ENCODE measurements at places on chromosomes 12 and 14.
A peak's percentile ranks its signal among the peaks of the same experiment; 100 is the strongest.

DNA sequence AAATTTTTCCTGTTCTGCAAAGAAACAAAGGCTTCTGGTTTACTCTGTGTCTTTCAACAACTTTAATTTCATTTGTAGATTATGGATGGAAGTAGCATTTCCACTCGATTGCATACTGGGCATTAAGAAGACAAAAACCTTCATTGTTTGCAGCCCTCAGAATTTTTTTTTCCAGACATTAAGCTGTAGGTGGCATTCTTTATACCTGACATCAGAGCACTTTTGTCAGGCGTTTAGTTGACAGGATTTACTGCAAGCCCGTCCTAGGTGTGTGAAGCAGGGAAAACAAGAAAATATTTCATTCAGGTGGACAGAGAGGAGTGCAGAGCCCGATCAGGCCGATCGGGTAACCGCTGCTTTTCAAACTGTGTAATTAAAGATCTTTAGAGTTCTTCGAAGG, 107.5 kb downstream of the TMEM260 start:
- DNase-seq = no peak

DNA sequence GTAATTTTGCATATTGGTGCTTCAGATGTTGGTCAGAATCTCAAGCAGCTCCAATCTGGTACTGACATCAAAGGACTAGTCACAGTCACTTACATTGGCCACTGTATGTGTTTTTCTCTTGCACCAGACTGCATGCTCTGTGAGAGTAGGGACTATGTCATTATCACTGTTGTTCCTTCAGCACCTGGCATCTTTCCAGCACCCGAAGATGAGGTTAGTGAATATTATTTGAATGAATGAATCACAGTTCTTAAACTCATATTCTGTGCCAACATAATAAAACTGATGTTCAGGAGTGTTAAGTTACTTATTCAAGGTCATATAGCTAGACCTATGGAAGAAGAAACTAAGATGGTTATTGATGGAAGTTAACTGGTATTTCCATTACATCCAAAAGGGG, 204.5 kb upstream of the TBX3 start:
- DNase-seq = no peak

GRCh38 chr14:73471582-73472184, 13.3 kb upstream of the NUMB start:
- DNase-seq = no peak

DNA sequence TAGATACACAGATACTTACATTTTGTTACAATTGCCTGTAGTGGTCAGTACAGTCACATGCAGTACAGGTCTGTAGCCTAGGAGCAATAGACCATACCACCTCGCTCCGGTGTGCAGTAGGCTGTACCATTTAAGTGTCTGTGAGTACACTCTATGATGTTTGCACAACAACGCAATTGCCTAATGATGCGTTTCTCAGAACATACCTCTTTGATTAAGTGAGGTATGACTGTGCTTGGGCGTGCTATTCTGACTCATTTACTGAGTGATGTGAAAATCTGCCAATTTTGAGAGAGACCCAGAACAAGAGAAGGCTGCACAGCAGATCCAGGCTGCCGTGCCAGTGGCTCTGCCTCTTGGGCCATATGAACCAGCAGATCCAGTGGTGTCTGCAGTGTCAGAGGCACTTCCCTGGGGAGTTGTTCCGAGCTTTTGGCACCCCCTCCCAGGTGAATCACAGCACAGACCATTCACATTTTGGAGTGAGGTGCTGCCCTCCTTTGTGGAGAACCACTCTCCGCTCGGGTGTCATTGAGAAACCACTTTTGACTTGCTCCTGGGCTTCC, 20.4 kb downstream of the DLK1 start:
- DNase-seq = peak; percentile 20

DNA sequence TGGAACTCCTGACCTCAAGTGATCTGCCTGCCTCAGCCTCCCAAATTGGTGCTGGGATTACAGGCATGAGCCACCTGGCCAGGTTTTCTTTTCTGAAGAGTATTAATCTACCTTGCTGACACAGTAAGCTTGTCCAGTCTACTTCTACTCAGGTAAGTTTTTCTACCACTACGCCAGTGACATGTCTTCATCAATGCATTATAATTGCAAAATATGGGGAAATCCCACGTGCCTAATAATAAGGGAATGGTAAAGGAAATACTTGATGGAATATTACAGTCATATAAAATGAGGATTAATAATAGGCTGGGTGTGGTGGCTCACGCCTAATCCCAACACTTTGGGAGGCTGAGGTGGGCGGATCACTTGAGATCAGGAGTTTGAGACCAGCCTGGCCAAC, 62.3 kb downstream of the RAB35 start:
- DNase-seq = no peak

All from activated CD4-positive, alpha-beta memory T cell treated with anti-CD3 and anti-CD28 coated beads for 36 hours (primary cell).